ENCODE measurements at places on chromosomes 2 and 18.

- no peak for DNase-seq
These were observed 291.4 kb upstream of the NRP2 start for GRCh38 chr2:205390866-205391265.

DNA sequence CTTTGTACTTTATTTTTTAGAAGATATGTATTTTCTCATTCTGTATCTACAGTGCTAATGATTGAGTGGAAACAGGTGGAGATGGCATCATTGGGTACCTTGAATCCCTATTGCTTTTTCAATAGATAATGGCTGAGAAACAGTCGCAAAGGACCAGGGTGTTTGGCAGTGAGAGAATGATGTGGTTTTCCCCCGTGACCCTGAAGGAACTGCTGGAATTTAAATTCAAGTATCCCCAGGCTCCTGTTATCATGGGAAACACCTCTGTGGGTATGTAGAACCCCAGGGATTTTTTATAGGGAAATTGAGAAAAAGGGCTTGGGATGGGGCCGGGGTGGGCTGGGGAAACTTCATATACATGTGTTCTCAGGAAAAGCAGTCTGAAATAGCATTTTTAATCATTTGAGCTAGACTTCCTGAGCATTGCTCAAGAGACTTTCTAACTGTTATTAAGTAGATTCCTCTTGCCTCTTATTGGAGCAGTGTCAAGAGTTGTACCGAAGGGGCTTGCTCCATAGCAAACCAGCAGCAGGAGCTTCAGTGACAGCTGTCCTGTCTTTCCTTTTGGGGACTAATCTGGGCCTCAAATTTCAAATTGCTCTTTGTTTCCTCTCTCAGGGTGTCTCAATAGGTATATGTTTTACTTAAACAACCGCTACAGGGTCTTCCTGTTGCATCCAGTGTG lies 18.9 kb downstream of the AOX1 start:
- no peak for DNase-seq

GRCh38 chr2:184006998-184007397 lies 591.3 kb upstream of the ZNF804A start:
- DNase-seq, result no peak

- DNase-seq, result peak; percentile 95
These were observed 92.3 kb downstream of the B3GNT2 start for GRCh38 chr2:62287899-62288880.

DNA sequence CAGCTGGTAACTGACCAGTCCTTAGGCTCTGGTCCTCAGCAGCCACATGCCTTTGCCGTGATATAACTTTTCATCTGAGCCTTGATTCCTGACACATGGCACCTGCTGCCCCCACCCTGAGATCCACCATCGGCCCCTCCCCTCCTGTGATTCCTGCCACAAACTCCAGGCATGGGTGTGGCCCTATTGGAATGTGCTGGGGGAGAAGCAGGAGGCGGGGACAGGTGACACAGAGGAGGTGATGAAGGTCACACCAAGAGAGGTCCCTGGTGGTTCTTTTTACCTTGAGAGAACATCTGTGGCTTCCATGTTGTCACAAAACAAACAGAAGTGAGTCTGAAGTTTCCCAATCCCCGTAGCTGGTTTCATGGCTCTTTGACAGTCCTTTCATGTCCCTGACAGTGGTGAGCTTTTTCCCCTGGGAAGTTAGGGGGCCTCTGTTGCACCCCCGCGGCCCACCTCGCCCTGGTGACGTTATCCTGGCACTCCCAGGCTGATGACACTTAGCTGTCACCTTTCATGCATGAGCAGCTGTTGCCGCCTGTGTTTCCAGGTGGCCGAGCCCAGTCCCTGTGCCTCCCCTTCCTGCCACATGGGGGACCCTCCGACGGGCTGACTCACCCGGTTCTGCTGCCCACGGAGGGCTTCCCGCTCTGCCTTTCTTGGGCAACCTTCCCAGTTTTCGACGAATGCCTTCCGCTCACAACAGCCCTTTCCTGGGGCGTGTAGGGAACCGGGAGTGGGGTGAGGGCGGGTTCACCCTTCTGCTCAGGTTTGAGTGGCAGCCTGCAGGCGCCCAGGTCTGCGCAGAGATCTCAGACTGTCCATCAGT lies 66.3 kb upstream of the GLI2 start:
- no peak for DNase-seq

DNA sequence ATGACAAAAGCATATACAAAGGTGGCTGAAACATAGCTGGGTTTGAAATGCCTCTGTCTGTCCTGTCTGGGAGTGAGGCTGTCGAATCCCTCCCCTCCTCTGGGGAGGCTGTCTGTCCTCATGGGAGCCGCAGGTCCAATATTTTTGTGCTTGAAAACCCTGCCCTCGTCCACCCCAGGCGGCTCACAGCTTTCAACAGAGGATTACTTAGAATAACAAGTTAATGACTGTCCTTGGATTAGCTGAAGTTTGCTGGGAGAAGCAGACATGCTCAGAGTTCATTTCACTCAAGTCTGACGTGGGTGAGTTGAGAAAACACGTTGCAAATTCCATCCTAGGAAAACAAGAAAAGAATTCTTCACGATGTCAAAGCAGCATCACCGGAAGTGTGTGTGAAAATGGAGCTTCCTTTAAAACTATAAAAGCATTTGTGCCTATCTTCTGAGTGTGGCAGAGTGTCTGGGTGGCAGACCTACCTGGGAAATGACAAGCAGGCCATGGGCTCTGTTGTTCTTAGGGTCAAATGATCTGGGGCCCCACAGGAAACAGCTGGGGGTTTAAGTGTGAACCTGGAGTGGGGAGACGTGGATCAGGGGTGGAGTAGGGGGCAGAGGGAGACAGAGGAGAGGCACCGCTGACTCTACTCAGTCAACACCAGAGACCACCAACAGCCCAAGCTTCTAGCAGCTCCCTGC lies 77.1 kb downstream of the DDX1 start:
- DNase-seq, result no peak

DNA sequence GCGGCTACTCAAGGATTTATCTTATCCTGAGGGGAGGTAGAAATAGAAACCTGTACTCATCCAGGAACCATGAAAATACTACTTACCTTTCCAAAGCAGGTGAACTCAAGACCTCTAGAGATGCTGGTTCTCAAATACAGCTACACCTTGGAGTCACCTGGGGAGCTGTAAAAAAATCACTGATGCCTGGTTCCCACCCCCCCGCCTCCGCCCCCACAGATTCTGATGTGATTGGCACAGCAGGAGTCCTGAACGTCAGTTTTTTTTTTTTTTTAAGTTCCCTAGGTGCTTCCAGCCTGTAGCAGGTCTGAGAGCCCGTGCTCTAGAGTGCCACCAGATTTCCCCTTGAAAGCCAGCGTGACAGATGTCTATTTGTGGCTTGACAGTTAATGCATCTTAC lies 113.6 kb downstream of the MRO start:
- DNase-seq, result peak; percentile 98

GRCh38 chr18:53458268-53458667 lies 766.2 kb downstream of the MBD2 start:
- no peak for DNase-seq

DNA sequence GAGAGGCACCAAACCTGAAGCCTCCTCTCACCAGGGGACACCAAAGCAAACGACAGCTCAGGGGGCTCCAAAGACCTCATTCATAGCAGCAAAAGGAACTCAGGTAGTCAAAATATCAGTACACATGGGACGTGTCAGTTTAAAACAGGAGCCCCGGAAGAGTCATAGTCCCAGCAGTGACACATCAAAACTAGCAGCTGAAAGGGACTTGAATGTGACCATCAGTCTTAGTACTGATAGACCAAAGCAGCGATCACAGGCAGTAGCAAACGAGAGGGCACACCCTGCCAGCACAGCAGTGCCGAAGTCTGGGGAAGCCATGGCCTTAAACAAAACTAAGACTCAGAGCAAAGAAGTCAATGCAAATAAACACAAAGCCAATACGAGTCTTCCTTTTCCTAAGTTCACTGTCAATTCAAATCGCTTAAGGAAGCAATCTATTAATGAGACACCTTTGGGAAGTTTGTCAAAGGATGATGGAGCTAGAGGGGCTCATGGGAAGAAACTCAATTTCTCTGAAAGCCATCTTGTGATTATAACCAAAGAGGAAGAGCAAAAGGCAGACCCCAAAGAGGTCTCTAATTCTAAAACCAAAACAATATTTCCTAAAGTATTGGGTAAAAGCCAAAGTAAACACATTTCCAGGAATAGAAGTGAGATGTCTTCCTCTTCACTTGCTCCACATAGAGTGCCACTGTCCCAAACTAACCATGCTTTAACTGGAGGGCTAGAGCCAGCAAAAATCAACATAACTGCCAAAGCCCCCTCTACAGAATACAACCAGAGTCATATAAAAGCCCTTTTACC lies 1.2 kb downstream of the GALNT5 start:
- DNase-seq, result no peak

DNA sequence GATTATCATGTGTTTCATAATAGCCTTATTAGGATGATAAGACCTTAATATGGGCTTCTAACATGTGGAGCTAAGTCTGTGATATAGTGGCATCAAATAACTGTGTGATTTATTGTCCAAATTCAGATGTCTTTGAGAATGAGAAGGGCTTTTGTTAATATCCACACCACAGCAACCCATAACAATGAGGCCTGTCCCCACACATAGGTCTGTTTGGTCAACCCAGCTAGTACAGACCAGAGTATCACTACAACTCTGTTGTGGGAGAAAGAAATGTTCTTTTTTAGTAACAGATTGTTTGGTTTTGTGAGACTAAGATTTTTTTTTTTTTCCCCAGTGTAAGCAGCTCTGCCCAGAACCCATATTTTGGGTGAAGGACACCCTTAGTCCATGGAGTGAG lies 439.2 kb downstream of the PIK3C3 start:
- no peak for DNase-seq

DNA sequence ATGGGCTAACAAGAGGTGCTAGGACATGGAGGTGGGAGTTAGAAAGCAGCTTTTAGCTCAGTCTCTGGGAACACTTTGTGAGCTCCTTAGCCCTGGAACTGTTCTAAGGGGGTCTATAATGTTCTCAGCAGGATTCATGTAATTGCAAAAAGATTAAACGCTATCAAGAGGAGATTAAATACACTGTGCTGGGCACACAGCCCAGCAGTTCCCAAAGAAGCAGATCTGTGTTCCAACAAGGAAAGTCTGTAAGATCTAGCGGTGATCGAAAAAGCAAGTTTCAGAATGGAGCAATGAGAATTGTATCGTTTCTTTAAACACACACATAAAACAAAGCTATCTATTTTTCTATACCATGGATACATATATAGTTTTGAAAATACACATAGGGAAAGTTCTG lies 2.4 kb upstream of the ARID5A start:
- no peak for DNase-seq

GRCh38 chr2:65320042-65320725 lies 92.6 kb downstream of the ACTR2 start:
- DNase-seq, result no peak

GRCh38 chr2:210961249-210961648 lies 404.9 kb downstream of the CPS1 start:
- no peak for DNase-seq

DNA sequence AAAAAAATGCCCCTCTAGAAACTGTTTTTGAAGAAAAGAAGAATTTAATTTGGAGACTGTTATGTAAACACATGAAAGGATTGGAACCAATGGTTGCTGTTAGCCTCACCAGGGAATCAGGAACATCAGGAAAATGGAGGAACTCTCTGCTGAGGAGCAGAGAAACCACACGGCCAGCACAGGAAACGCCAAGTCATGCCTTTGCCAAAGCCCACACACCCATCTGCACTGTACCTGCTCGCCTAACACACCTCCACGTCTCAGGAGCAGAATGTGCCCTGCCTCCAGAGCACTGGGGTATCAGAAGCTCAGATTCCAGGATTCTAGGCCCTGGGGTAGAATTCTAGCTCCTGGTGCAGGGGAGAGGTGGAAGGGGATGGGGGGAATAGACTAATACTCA lies 9.8 kb upstream of the SCYGR1 start:
- no peak for DNase-seq

DNA sequence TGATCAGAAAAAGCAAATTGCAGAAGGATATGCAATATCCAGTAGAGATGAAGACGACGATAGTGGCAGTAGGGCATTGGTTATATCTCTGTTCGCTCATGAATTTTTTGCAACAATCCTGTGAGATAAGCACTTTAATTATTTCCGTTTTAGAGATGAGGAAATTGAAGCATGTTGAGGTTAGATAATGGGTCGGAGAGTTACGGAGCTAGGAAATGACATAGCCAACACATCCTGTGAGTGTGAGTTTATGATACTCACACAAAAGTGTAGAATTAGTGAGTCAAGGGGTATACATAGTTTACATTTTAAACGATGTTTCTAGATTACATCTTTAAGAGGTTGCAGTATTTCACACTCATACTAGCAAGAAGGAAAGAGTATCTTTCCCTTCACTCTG lies 123.1 kb upstream of the ARL4C start:
- no peak for DNase-seq

DNA sequence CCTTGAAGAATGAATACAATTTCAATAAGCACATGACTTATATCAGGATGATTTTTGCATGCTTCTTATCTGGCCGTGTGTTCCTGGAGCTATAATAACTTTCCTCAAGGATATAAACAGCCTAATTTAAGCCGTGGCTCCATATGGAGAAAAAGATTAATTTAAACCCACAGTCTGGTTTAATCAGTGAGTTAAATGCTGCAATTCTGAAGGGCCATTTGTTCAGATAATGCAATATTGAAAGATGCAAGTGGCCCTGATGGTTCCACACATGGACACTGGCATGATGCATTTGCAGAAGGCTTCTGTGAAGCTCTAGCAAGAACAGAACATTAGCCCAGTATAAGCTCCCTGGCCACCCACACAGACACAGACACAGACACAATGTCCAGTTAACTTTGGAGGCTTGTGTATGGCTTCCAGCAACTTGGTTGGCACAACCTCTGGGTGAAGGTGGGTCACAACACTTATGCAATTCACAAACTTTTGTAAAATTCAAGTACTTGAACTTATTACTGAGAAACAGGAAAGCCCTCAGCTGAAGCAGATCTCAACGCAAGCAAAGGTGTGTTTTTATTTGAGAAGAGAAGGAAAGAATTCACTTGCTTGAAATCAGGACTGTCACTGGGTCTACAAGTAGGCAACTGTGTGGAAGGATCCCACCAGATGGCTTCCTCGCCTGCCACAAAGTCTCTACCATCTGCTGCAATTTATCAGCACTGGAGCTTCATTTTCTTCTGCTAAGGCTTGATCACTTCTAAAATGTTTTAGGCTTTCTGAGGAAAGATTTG lies 63.3 kb downstream of the MDH1 start:
- DNase-seq, result no peak

Data from NCI-H1105 treated with DMSO at 0.1 percent for 48 hours (cell line).